ENCODE measurements at places on chromosomes 3 and 15.

- DNase-seq, result no peak
These were observed 42.4 kb downstream of the TMEM40 start for GRCh38 chr3:12716605-12717151.

DNA sequence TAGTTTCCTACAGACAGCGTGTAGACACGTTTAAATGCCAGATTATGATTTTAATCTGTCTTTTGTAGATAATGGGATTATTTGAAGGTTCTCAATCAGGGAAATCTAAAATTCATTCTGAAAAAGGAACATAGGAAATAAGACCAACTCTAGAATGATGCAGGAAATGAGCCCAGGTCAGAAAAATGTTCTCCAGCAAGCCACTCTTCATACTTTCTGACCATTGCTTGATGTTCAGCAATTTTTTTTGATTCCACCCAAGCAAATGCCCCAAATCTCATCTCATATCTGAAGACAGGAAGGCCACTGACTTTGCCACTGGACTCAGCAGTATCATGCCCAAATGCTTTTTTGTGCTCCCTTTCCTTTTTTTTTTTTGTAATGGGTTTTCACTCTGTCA lies 373.4 kb downstream of the LPP start:
- DNase-seq, result no peak

- no peak for DNase-seq
These were observed 1.4 kb downstream of the GLCE start for GRCh38 chr15:69161878-69162213.

DNA sequence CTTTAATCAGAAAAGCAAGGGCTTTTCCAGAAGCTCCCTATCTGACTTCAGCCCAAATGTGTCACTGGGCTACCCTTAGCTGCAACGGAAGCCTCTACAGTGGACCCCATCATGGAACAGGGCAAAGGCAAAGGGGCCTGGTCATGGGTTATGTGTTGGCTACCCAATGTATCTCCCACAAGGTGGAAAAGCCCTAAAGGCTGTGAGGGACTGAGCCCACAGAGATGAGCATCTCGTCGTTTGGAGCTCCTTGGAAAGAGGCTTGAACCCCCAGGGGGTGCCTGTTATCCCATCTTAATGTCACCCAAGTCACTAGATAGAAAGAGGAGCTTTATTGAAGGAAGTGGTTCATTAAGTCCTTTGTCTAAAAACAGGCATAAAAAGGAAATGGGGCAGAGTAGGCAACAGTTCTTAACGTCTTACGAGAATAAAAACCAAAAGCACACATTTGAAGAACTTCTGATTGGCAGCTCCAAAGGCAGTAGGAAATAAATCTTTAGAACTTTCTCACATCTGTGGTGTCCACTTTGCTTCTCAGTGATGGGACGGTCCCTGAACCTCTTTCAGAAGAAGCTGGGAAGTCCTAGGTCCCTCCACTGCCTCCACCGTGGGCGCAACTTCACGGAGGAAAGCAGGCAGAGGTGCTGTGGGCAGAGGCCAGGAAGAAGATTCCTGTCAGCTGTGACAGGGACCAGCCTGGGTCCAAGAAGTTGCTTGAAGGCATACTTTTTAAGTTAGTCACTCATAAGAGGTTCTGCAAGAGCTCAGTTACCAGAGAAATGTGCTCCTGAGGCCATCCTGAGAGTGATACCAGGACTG lies 93.7 kb downstream of the MYLK start:
- DNase-seq, result no peak

DNA sequence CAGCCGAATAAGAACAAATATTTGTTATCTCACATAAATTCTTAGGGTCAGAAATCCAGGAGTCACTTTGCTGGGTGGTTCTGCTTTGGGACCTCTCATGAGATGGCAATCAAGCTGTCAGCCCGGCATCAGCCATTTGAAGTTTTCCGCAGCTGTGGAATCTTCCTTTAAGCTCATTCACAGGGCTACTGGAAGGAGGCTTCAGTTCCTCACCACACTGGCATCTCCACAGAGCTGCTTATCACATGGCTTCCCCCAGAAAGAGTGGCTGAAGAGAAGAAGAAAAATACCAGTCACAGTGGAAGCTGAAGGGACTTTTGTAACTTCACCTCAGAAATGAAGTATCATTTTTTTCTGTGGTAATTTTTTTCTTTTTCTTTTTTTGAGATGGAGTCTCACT lies 267.7 kb downstream of the CHL1 start:
- DNase-seq, result no peak

- DNase-seq, result no peak
These were observed 18.6 kb downstream of the CSTA start for GRCh38 chr3:122343654-122344053.

DNA sequence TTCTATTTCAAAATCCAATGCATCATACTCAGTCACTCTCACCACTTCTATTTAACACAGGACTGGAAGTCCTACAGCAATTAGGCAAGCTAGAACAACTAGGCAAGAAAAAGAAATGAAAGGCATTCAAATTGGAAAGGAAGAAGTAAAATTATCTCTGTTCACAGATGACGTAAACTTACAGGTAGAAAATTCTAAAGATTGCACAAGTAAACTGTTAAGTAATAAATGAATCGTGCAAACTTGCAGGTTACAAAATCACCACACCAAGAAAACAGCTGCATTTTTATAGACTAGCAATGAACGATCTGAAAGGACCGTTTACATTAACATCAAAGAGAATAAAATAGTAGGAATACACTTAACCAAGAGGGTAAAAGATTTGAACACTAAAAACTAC lies 36.2 kb downstream of the CHST2 start:
- no peak for DNase-seq

GRCh38 chr15:67063689-67064606 lies 1.5 kb upstream of the SMAD3 start:
- no peak for DNase-seq

DNA sequence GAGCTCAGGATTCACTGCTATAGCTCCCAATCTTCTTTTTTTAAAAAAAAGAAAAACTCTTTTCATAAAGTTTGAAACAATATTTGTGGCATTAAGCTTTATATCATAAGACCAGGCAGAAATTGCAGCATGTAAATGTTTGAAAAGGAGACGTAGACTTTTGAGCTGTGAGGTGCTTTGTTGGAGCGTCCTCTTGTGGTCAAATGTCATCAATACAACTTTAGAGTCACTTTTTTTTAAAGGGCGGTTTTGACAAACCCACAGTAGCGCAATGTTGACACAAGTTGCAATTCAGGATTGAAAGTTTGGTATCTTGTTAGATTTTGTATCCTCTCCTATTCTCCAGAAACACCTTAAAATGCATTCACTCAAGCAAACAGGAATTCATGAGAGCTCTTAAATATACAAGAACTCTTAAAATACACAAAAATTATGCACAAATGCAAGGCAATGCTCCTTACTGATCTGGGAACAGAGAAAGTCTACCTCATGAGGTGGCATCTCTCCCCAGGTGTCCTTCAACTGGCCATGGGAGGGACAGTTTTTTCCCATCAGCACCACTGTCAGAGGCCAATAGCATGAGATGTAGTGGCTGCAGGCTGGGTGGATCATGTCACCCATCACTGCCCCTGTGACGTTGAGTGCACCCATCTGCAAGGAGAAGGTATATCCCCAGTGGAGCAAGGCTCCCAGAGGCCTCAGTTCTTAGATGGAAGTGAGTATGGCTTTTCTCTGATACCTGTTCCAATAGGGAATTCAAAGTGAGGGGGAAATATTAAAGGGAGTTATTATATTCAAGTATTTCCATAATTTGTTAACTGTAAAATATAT lies 70.7 kb downstream of the ANXA2 start:
- no peak for DNase-seq

DNA sequence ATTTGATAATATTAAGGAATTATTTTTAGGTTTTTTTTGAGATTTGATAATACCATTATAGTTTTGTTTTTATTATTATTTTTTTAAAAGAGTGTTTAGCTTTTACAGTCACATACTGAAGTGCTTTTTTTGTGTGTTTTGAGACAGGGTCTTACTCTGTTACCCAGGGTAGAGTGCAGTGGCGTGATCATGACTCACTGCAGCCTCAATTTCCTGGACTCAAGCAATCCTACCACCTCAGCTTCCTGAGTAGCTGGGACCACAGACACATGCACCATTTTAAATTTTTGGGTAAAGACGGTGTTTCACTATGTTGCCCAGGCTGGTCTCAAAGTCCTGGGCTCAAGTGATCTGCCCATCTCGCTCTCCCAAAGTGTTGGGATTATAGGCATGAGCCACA lies 73.0 kb downstream of the SUMF1 start:
- peak; percentile 3 for DNase-seq

GRCh38 chr15:99651023-99651807 lies 82.0 kb downstream of the LYSMD4 start:
- no peak for DNase-seq

DNA sequence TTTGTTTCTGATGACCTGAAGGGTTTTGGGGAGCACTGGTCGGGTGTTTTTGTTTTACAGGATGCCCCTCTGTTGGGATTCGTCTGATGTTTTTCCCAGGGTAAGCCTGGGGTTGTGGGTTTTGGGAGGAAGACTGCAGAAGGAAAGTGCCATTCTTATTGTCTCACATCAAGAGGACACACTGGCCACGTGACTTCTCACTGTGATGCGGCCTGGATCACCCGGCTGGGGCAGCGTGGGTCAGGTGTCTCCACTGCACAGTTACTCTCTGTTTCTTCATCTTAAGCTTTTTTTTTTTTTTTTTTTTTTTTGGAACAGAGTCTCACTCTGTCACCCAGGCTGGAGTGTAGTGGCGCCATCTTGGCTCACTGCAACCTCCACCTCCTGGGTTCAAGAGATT lies 120.5 kb downstream of the TMEM266 start:
- DNase-seq, result no peak

- DNase-seq, result no peak
These were observed 2.4 kb downstream of the ARHGEF3 start for GRCh38 chr3:56799251-56799882.
